Activated naive CD4-positive, alpha-beta T cell treated with anti-CD3 and anti-CD28 coated beads, Interleukin-2, amount 50 U/mL, for 72 hours (primary cell): ENCODE measurements at places on chromosomes 1 and 21. TPM values are rescaled to one million over a fixed set of nuclear protein-coding genes. Genes with fewer than 3 reads are reported as not detected.

- no peak for DNase-seq
Observed at GRCh38 chr1:25140073-25140797, 92.1 kb downstream of the SYF2 start.

DNA sequence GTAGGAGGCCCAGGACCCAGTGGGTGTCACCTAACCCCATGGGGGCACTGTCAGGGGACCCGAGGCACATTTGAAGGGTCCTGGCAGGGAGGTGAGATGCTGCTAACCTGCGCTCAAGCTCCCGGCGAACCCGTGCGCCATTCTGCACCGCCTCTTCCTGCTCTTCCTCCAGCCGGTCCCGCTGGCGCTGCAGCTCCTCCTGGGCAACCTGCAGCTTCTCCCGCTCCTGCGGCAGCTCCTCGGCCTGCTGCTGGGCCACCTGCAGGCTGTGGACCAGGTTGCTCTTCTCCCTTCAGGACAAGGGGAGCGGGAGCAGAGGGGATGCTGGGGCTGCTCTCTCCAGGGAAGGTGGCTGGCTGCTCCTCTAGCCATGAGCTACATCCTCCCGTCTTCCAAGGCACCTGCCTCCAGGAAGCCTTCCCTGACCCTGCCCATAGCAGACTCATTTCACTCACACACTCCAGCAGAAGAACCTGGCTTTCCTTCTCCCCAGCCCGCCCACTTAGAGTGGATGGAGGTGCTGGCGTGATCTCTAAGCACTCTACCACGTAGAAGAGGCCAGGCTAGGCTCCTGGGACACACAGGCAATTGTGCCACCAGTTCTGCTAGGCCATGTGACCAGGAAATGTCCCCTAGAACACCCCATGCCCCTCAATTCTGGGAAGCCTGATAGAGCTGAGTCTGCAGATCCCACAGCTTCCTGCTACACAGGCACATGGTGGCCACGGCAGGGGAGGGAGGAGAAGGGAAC is 15.2 kb upstream of the NBPF1 start:
- peak; percentile 57 for DNase-seq

GRCh38 chr1:25654109-25654660 is 37.6 kb downstream of the MAN1C1 start:
- DNase-seq, result no peak

DNA sequence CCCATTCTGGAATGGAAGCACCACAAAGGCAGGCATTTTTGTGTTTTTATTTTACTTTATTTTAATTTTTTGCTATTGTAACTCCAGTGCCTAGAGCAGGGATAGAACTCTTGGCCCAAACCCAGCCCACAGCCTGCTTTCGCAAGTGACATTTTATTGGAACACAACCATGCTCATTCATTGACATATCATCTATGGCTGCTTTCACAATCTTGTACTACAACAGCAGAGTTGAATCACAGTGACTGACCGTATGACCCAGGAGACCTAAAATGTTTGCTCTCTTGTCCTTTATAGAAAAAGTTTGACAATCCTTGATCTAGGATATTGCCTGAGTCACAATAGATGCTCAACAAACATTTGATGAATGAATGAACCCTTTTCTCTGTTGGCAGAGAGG is 83.9 kb upstream of the ATP1A1 start:
- no peak for DNase-seq

GRCh38 chr21:24420689-24421088 is 1186.6 kb downstream of the MRPL39 start:
- no peak for DNase-seq

The BRDT gene
- 0.10 TPM for total RNA-seq

The SRSF4 gene
- total RNA-seq, result 139 TPM

GRCh38 chr1:2809656-2810055 is 8.2 kb upstream of the TTC34 start:
- DNase-seq, result no peak

The OR10J1 gene
- total RNA-seq, result not detected

- DNase-seq, result no peak
Observed at GRCh38 chr21:16280686-16281091, 550.9 kb downstream of the USP25 start.

- no peak for DNase-seq
Observed at GRCh38 chr1:2330519-2331199, 60.7 kb downstream of the MORN1 start.

GRCh38 chr1:192489047-192489446 is 86.5 kb upstream of the RGS1 start:
- DNase-seq, result no peak

GRCh38 chr1:36494971-36495370 is 12.3 kb upstream of the CSF3R start:
- DNase-seq, result no peak

GRCh38 chr1:207032528-207033017 is at the start of gene C1orf116:
C1orf116 (minus strand) TSS chr1:207032756; CDS start chr1:207027598, 5,158 bp downstream.
- no peak for DNase-seq

GRCh38 chr1:156160743-156161171 is 7.4 kb downstream of the SEMA4A start:
- DNase-seq, result no peak

DNA sequence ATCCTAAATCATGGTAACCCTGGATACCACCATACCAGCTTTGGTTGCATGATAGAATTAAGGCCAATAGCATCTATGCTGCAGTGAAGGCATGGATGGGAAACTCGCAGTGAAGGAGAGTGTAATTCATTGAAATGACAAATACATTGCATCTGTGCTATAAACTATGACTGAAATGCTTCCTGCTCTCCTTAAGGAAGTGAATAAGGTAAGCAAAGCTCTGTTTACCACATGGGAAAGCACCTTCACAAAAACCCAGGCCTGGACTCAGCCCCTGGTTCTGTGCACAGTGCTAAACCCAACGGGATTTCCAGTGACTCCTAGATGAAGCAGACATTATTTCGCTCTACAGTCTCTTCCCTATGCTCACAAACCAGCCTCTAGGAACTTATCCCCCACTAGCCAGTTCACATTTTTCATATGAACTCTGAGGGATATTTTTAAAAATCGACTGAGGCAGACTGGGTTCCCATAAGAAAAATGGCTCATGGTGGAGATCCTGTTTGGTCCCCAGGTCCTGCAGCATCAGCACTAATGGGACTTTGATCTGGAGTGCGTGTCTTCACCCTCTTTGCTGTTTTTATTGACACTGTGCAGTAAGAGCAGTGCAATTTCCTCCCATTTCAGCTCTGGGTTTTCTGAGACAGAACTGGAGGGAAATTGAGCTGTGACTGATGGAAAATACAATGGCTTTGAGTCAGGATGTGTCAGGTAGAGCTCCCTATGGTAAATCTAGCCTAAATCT is 362.7 kb downstream of the SIPA1L2 start:
- DNase-seq, result no peak

GRCh38 chr1:92085727-92086126 is 5.6 kb downstream of the BTBD8 start:
- no peak for DNase-seq

- no peak for DNase-seq
Observed at GRCh38 chr1:205706601-205707502, 26.5 kb upstream of the SLC45A3 start.

DNA sequence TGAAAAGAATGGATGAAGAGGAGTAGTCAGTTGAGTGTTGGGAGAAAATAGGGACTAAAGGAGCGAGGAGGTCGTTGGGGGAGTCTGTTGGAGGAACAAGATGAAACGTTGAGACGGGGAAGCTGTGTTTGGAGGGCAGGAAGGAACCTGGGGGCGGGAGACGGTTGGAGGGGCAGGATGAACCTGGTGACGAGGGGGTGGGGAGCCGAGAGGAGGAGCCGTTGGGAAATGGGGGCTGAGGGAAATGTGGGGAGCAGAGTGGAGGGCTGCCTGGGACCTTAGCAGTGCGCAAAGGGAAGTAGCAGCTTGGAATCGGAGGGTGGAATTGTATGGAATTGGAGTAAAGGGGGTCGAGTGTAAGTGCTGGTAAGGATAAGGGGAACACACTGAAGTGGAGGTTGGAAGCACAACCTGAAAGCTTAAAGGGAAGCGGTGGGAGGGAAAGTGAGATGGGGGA is 630 bp downstream of the MTF2 start:
- DNase-seq, result no peak

DNA sequence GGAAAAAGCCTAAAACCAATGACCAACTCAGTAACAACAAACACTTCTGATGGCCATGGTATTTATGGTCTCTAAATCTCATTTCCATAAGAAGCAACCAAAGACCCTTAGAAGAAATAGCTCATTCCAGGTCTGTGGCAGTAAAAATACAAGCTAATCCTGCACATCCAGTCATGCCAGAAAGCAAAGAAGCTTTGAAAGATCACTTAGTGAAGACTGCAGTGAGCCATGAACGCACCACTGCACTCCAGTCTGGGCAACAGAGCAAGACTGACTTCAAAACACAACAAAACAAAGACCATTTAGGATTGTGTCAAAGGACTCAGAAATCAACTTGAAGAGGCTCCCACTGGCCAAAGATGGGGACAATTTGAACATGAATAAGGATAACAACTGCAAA is 18.4 kb upstream of the ELK4 start:
- no peak for DNase-seq

The C1orf53 gene
- not detected for total RNA-seq

- peak; percentile 83 for DNase-seq
Observed at GRCh38 chr1:203289281-203289981, 15.9 kb upstream of the BTG2 start.

GRCh38 chr1:160291248-160292220 is 6.6 kb upstream of the PEX19 start:
- peak; percentile 59 for DNase-seq

DNA sequence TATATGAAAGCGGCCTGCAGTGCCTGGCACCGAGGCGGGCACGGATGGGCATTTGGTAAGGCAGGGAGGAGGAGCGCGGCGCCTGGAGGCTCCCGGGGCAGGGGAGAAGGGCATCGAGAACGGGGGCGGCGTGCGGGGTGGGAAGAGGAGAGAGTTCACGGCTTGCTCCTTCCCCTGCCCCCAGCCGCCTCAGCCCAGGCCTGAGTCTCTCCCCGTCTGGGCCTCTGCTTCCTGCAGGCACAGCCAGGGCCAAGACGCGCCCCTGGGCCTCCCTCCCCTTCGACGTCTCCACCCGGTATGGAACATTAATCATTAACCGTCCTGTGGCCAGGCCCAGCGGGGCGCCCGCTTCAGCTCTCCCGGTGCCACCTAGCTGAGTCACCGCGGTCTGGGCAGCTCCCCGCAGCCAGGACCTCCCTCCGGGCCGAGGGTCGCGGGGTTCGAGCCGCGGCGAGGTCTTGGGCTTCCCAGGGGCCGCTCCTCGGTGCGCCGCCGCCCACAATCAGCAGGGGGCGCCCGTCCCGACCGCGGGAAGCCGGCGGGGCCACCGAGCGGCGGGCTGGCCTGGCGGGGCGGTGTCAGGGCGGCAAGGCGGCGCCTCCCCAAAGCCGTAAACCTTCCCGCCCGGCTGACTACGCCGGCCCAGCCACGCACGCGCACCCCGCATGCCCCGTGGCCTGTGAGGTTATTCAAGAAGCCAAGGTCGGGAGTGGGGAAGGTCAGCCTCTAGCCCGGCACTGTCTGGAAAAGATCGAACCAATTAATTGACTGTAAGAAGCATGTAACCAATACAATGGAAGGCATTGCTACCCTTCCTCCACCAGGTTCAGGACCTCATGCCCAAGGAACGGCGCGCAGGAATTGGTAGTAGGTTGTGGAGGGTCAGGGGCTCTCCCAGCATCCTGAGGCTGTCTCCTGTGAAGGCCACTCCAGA is 23.4 kb upstream of the RD3 start:
- peak; percentile 89 for DNase-seq

The MAEL gene
- not detected for total RNA-seq

The RNF187 gene
- total RNA-seq, result 155 TPM

The MFAP2 gene
- total RNA-seq, result 0.37 TPM

The BGLAP gene
- total RNA-seq, result 9.7 TPM

GRCh38 chr1:59178339-59179187 is 118.3 kb upstream of the FGGY start:
- no peak for DNase-seq

DNA sequence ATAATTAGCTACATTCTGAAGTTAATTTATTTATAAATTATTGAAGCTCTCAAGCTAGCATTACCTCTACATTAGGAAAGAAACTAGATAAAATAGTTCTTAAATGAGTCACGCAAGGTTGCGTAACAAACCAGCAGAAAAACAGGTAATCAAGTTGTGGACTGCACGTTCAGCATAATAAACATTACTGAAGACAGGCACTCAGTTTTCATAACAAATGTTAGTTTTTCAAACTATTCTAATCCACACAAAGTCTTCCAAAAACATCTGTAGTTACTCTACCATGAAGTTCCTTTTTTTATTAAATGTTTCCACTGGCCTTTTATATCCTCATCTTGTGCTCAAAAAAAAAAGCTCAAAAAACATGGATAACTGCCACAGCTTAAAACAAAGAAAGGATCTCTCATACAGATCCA is 1.3 kb downstream of the TOR1AIP2 start:
- DNase-seq, result no peak

The TDRD10 gene
- total RNA-seq, result not detected

The C1orf210 gene
- not detected for total RNA-seq

- no peak for DNase-seq
Observed at GRCh38 chr21:28867401-28867800, 125.3 kb downstream of the LTN1 start.

DNA sequence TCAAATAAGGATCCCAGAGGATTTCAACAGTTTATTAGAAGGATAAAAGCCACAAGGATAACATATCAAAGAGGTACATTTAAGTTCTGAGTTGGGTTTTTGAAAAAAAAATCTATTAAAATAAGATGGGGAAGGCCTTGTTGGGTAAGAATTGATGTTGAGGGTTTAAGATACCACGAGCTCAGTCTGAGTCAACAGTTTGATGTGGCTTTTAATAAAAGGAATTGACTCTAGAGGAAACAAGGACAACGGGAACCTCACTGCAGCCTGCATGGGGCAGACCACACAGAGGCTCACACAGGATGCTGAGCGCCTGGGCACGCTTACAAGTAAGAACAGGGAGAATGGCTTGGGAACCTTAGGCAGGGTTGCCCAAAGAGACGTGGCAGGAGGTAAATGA is 107.5 kb downstream of the TIAM1 start:
- DNase-seq, result no peak

DNA sequence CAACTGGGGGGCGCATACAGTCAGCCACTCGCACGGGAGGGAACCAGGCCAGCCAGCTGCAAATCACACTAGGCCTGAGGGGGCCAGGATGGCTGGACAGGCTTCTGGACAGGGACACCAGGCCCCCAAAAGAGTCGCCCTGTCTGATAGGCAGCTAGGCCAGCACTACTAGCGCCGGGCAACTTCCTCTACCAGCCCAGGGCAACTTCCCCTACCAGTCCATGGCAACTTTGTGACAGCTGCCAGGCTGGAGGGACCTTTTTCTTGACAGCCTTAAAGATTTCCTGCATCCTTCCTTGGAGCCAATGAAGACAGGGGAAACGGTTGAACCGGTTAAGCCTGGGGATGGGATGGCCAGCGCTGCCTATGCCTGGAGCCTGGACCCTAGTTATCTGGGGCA is 5.1 kb downstream of the IFFO2 start:
- DNase-seq, result no peak

- DNase-seq, result no peak
Observed at GRCh38 chr1:213983493-213984386, 4.0 kb upstream of the PROX1 start.

DNA sequence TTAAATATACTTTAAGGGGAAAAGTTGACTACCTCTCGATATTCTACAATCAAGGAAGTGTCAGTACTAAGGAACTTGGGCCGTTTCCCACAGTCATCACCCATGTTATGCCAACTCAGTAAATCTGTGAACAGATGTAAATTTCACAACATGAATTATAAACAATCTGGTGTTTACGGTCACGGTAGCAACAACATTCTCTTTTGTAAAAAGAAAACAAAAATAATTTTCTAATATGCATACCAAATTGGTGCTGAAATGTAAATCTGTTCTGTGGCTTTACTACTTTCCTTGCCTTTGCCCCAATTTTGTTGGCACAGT is 1.2 kb downstream of the SH3GLB1 start:
- no peak for DNase-seq
